ENCODE measurements at places on chromosomes 6 and 20. TPM values are rescaled to one million over a fixed set of nuclear protein-coding genes. Genes with fewer than 3 reads are reported as not detected.

The PAX1 gene
- not detected for total RNA-seq

The PPP1R3G gene
- 1.3 TPM for total RNA-seq

The OOEP gene
- total RNA-seq = not detected

The C6orf15 gene
- not detected for total RNA-seq

The DYNLT2 gene
- 4.1 TPM for total RNA-seq

The MDFI gene
- total RNA-seq = 12.5 TPM

The VARS2 gene
- 41.9 TPM for total RNA-seq

The DLL1 gene
- total RNA-seq = 18.2 TPM

The COX4I2 gene
- total RNA-seq = not detected

The CALHM5 gene
- total RNA-seq = 0.31 TPM

The NT5E gene
- total RNA-seq = 3.8 TPM

The TEAD3 gene
- 0.63 TPM for total RNA-seq

The NKAIN4 gene
- 17.8 TPM for total RNA-seq

The CST4 gene
- not detected for total RNA-seq

The RTF2 gene
- 41.0 TPM for total RNA-seq

The GRIK2 gene
- 245 TPM for total RNA-seq

The CTAGE9 gene
- total RNA-seq = not detected
